ENCODE measurements at places on chromosomes 1 and 21.

DNA sequence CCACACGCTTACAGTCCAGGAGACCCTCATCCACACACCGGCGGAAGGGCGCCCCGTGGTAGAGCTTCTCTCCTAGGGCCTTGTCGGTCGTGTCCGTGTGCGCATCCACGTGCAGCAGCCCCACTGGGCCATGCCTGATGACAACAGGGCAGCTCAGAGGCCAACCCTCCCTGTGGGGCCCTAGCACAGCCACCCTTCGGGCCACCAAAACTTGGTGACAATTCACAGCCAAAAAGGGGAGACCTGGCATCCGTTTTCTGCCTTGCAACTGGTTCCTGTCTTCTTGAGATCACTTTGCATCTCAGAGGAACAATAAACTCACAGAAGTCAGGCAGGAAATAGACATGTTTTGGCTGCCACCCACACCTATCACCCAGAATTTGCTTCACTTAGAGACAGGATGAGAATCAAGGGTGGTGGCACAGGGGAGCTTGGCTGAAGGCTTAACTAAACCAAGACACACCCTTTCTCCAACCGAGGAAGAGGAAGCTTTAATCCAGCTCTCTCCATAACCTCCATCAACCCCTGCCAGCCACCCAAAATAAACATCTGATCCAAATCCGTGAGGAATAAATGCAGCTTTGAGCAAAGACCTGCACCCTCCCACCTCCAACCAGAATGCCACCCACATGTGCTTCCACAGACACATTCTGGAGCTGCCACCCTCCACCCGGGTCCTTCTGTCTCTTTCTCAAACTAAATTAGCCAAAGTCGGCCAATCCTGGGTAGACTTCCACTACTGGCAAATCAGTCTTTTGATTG lies 5.7 kb downstream of the AGMAT start:
- DNase-seq = no peak

- DNase-seq = no peak
Measured at GRCh38 chr1:94892604-94893254, 34.2 kb downstream of the CNN3 start.

GRCh38 chr1:56939209-56939608 lies 26.6 kb downstream of the C8B start:
- DNase-seq = no peak

GRCh38 chr1:31541194-31541593 lies 35.1 kb upstream of the TINAGL1 start:
- DNase-seq = no peak

- peak; percentile 55 for DNase-seq
Measured at GRCh38 chr1:224747578-224747977, 131.5 kb downstream of the CNIH3 start.

DNA sequence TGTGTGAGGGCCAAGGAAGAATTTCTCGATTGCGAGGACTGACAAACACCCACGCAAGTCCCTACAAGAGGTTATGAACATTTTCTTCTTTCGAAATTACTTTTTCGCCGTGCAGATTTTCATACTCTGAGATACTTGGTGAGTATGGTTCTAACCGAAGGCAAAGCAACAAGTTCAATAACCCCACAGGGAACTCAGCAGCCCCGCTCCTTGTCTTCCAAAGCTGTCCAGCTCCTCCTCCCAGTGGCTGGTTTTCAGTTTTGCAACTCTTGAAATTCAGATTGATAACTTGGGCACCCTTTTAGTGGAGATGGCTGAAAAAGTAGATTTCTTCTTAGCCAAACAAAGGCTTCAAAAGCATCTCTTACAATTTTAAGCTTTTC lies 154.4 kb downstream of the SETD4 start:
- no peak for DNase-seq

DNA sequence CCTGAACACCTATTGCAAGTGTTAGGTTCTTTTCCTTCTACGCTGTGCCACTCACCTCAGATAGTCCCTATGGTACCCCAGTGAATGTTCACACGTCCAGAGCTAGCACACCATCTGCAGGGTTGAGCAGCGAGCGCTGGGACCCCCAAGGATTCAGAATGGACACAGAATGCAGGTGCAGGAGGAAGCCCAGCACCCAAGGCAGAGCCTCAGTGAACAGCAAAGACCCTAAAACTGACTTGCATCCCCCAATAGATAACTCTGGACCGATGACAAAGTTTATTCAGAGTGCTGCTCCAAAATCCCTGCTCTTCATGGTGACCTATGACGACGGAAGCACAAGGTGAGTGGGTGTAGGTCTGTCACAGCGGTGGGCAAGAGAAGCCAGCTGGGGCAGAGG lies 15.1 kb upstream of the MX2 start:
- no peak for DNase-seq

GRCh38 chr1:173474097-173474779 lies 2.9 kb upstream of the PRDX6 start:
- no peak for DNase-seq

DNA sequence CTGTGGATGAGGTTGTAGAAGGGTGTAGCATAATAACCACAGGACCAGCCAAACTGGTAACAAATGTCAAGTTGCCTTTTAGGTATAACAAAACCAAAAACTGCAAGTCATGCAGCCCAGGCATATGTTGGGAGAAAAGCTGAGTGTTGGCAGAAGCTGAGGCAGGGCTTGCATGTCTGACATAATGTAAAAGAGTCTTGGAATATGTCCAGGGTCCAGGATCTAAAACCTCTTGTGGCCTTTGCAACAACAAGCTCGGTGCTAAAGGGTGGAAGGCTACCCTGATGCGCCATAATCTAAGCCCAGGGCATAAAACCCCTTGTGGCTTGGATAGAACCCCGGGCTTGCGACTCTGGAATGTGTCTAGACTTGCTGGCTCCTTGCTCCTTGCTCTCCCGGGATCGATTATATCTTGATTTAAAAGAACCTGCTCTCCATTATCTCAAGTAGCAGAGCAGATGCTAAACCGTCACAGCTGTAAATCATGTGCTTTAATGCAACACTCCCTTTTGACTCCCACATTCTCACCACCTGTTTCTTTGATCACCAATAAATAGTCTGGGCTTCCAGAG lies 26.5 kb upstream of the SLC35A3 start:
- DNase-seq = peak; percentile 75

GRCh38 chr21:38354746-38355145 lies 98.0 kb downstream of the KCNJ15 start:
- no peak for DNase-seq

DNA sequence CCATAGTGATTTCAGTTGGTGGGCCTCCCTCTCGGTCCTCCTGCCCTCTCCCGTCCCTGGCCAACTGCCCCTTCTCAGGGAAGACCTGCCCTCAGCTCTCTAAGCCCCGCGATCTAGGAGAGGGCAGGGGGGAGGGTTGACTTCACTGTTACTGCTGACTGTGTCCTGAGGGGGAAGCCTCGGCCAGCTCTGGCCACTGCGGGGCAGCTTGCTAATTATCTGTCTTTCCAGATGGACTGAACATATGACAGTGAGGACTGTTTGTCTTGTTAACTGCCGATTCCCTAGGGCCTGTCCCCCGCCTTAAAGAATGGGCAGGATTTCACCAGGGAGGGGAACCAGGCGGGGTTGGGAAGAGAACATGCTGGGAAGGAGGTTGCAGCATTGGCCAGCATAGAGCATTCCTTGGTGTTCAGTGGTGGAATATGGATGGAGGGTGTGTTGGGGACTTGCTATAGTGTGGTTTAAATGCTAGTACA lies 22.9 kb downstream of the NIPAL3 start:
- no peak for DNase-seq

DNA sequence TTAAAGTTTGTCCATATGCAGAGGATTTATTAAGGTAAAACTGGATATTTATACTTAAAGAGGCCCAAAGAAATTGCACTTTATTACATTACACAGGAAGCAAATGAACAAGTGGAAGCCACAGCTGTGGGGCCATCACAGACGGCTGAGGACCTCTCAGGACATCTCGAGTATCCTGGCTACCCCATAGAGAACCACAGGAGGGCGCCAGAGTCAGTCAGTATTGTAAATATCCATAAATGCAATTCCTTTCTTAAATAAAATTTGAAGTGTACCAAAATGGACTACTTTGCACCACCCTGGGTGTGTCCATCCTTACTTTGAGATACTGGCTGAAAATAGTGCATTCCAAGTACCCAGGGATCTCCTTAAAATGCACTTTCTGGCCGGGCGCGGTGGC lies 257.2 kb downstream of the MRPL39 start:
- DNase-seq = peak; percentile 44

DNA sequence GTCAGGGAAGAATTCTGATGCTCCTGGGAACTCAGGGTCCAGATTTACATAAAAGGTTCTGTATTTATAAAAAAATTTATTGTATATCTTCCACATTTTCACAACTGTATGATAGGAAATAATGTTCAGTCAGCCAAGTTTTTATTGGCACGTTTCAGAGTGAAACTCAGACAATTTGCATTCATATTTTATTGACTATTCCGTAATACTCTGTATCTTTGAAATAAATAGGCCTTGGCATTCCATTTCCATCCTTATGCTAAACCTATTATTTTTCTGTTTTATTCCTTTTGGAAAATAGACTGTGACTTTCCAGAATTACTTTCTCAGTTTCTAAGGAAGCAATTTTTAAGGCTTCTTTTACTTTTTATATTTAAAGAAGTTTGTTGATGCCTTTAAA lies 329.0 kb downstream of the OLFM3 start:
- DNase-seq = no peak

DNA sequence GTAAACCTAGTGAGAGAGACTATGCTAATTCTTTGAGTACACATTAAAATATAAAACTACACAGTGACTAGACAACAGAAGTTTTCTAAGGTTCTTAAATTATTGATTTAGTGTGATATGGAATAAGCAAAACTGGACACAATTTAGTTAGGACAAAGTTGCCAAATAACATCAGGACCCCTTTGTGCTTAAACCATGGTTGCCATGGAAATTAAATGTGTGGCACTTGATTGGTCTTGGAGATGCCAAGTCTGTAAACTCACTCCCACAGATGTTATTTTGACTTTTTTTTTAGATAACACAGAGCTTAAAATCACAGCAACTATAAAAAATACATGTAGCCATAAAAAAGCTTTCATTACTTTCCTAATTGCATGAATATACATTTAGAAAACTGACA lies 234.6 kb downstream of the BRINP3 start:
- no peak for DNase-seq
